AG04450 (cell line): ENCODE measurements at places on chromosomes 1 and 21.

- no peak for DNase-seq
Observed at GRCh38 chr1:1779320-1779675, 1.0 kb upstream of the NADK start.

- DNase-seq = no peak
Observed at GRCh38 chr21:36089946-36090345, 20.1 kb downstream of the CBR1 start.

GRCh38 chr1:225470211-225471108, 42.6 kb upstream of the LBR start:
- no peak for DNase-seq

- DNase-seq = peak; percentile 21
Observed at GRCh38 chr1:201346337-201346939, 31.0 kb downstream of the TNNT2 start.

DNA sequence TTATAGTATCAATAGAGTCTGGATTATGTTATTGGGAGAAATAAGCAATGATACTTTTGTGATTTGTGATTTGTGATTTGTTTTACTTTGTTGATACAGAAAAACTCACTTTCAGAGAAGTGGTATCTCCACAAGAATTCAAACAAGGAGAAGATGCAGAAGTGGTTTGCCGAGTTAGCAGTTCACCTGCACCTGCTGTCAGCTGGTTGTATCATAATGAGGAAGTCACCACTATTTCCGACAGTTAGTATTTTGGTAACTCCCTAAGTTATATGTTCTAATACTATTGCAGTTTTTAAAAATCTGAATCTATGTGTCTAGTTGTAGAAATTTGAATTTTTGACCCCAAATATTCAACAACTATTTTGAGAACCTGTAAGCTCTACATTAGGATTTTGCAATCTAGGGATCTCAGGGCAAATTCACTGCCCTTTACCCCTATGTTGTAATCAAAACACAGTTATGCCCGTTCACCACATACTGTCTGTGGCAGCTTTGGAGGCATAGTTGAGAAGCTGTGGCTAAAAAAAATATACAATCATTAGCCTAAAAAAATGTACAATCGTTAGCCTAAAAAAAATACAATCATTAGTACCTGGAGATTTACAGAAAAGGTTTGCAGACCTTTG, 288.1 kb downstream of the NCAM2 start:
- DNase-seq = no peak

- no peak for DNase-seq
Observed at GRCh38 chr1:184150776-184151531, 99.4 kb downstream of the TSEN15 start.

DNA sequence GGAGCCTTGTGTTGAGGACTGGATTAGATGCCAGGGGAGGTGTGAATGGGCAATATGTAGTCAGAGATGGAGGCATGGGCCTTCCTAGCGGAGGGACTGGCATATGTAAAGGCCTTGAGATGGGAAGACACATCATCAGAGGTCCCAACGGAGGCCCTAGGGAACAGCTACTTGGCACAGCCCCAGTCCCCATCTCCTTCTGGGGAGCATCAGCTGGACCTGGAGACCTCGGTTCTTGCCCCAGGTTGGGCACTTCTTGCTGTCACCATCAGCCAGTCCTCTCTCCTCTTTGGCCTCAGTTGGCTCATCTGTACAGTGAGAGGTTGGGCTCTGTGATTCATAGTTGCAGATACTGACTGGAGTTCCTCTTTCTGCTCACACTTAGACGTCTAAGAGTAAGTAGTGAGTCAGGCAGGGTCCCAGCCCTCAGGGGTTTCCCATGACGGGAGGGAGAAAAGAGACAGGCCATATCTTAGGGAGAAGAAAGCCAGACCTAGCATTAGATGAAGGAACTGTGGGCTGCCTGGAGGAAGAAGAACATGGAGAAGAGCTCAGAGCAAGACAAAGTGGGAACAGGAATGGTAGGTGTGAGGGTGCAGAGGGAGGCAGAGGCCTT, 3.4 kb upstream of the MARCKSL1 start:
- no peak for DNase-seq

DNA sequence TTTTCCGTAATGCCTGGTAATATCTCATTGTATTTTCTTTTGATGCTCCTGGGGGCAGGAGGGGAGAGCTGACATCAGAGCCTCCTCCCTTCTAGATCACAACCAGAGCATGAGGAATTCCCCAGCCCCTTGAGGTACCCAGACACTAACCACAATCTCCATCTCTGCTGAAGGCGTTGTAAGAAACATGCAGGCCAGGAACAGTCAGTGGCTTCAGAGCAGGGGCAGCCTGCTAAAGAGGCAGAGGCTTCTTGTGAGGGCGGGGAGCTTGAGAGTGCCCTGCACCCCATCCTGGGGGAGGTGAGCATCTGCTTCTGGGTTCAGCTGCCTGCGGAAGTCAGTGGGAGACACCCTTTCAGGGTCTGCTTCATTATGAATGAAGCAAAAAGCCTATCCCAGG, 19.0 kb downstream of the MAPKAPK2 start:
- no peak for DNase-seq

GRCh38 chr1:117605164-117605773, 579 bp upstream of the TENT5C start:
- DNase-seq = no peak

GRCh38 chr1:31976401-31976800, 37.3 kb upstream of the KHDRBS1 start:
- no peak for DNase-seq

DNA sequence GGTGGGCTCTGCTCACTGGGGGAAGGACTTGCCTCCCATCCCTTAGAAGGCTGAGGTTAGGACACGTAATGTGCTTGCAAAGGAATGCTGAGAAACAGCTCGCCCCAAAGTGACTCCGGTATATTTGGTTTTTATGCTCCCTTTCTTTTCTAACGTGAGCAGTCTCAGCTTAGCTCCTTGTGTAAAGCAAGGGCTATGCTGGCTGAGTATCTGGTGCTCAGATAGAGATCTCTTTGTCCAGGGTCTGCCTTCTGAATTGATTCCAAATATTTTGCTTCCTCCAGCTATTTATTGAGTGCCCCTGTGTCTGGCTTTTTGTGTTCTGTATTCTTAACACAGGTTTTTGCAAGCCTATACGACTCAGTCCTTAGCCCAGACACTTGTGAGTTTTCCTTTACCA, 94.5 kb upstream of the ARTN start:
- DNase-seq = no peak

- no peak for DNase-seq
Observed at GRCh38 chr21:15772654-15773053, 42.9 kb downstream of the USP25 start.

GRCh38 chr1:178536329-178536728, 23.4 kb downstream of the TEX35 start:
- DNase-seq = no peak

DNA sequence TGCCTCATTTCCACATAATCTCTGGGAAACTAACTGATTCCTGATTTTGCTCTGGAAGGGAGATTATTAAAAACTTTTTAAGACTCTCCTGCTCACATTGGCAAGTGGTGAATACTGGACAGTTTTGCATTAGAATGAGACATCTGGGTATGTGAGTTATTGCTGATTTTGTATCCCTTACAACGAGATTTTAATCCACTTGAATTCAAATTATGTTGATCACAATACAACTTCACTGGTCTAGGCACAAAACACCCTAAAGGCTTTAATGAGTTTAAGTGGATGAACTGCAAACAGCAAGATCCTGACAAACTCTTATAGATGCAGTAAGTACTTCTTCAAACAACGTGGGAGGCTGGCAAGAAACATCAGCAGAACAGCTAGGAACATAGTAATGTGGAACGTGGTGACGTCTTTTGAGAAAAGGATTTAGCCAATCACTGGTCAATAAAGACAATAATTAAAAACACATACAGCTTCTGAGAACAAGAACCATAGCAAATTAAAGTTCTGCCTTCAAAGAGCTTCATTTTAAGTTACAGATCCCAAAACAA, 10.2 kb upstream of the LYPLAL1 start:
- no peak for DNase-seq
